CD4-positive, alpha-beta T cell treated with Interleukin-15 for 1 hour (primary cell): ENCODE measurements at places on chromosomes 2 and 18.

DNA sequence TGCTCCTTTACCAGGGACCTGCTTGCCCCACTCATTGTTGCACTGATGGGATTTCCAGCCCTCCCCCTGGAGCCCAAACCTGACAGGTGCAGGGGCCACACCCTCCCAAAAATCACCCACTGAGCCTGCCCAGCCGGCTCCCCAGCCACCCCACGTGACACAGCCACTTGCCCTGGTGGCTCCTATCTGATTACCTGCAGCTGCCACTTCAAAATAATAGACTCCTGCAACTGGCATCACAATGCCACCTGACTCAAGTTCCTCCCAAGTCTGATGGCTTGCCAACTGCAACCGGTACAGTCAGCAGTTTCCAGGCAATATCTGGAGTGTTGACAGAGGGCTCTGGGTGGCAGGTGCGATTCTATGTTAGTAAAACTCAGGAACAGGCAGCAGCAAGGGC, 66.2 kb downstream of the CRACDL start:
- no peak for DNase-seq

- DNase-seq: no peak
Observed at GRCh38 chr18:74831571-74832250, 234.0 kb downstream of the ZNF407 start.

- no peak for DNase-seq
Observed at GRCh38 chr2:178679891-178680290, 127.3 kb downstream of the TTN start.

GRCh38 chr2:86673986-86674670, 46.0 kb upstream of the RMND5A start:
- no peak for DNase-seq

- DNase-seq: no peak
Observed at GRCh38 chr2:96898641-96899412, 28.9 kb upstream of the SEMA4C start.

GRCh38 chr18:63040788-63041410, 278.7 kb downstream of the BCL2 start:
- no peak for DNase-seq

GRCh38 chr2:148306027-148306426, 285.1 kb downstream of the MBD5 start:
- no peak for DNase-seq

- no peak for DNase-seq
Observed at GRCh38 chr18:45384962-45385315, 230.3 kb upstream of the SLC14A2 start.

GRCh38 chr2:97749581-97749980, 36.2 kb downstream of the ZAP70 start:
- no peak for DNase-seq

GRCh38 chr2:16251511-16252225, 311.3 kb downstream of the MYCN start:
- no peak for DNase-seq

- no peak for DNase-seq
Observed at GRCh38 chr2:102498414-102498813, 25.4 kb downstream of the SLC9A4 start.

DNA sequence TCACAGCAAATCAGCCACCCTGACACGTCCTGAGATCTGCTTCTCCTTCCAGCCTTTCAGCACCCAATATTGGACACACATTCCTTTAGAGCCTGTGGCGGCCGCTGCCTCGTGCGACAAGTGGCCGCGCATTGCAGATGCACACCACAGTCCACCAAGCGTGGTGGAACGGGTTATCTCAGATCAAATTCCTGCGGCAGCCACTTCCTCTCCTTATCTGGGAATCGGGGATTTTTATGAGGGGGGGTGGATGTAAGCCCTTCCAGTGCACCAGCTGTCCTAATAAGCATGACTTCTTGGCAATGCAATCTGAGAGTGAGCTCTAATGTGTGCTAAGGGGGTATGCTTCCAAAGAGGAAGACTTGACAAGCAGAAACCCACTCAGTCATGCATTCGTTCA, 18.3 kb upstream of the BMP10 start:
- no peak for DNase-seq

DNA sequence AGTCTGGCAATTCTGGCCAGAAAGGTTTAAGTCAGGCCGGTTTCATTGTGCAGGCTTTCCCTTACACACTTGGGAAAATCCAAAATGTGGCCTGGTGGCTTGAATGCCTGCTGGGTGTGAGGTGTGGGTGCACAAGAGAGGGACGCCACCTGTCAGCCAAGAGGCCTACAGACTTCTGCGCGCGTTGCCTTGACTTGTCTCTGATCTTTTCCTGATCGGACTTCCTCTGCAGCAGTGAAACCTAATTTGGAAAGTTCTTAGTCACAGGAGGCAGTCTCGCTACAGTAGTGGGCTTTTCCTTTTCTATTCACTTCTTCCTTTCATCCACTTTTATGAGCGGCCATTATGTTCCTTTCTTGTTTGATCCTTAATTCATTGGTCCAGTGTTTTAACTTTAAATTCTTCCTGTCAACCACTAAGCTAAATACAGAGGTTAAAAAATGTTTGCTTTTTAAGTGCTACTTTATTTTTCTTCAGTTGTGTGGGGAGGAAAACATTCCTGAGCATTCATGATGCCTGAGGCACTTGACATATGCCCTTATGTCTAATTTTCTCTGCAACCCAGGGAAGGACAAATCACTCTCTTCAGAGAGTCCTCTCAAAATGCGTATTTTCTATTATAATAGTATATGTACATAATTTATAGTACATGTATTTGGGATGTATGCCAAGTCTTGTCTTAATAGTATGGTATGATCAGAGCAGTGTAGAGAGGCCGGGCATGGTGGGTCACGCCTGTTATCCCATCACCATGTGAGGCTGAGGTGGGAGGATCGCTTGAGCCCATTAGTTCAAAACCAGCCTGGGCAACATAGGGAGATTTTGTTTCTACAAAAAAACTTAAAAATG, 128.9 kb downstream of the WDSUB1 start:
- no peak for DNase-seq

- no peak for DNase-seq
Observed at GRCh38 chr2:170514140-170514539, 201.0 kb upstream of the SP5 start.

GRCh38 chr2:237700512-237701032, 73.2 kb downstream of the LRRFIP1 start:
- peak; percentile 88 for DNase-seq

GRCh38 chr2:207223051-207223450, 57.3 kb upstream of the KLF7 start:
- no peak for DNase-seq

DNA sequence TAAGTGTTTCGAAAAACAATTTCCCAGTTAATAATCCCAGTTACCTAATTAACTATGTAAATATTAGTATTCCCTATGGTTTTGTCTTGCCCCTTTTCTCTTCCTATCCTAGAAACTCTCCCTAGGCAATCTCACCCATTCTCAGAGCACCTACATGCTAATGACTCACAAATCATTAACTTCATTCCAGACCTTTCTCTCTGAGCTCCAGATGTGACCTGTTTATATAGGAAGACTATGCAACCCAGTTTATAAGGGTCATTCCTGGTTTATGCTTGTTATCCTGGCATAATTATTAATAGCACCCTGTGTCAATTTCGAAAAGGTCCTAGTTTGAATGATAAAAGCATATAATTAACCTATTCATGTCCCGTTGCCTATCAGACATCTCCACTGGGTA, 14.8 kb upstream of the SERTAD2 start:
- no peak for DNase-seq

GRCh38 chr18:25875551-25876240, 214.7 kb downstream of the SS18 start:
- no peak for DNase-seq

GRCh38 chr18:71809711-71810110, 734.4 kb downstream of the CBLN2 start:
- DNase-seq: no peak

DNA sequence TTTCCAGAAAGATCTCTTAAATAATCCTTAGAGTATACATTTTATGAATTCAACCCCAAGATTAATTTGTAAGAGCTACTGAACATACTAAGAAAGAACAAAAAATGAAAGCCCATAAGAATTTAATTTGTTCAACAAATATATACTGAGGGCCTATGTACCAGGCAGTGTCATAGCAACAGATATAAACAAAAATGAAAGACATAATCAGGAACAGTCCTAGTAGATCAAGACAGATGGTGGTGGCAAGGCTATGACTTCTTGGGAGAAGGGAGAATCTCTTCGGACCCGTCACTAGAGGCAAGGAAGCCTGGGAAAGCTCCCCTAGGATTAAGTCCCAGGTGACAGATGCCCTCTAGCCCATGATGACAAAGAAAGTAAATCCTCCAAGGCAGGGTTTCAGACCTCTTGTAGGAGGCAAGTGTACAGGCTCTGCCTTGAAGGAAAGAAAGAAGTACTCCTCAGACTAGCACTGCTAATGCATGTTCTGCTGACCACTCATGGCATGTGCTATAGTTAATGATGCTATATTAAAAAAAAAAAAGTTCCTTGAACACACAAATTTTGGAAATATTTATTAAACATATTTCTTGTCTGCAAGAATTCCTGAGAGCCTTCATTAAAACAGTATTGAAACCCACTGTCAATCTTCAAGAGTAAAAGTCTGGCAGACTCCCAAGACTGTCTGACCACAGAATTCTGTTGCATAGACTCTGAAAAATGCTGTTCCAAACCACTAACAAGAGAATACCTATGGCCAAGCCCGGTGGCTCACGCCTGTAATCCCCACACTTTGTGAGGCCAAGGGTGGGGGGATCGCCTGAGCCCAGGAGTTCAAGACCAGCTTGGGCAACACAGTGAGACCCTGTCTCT, 31.5 kb downstream of the NOL10 start:
- no peak for DNase-seq

DNA sequence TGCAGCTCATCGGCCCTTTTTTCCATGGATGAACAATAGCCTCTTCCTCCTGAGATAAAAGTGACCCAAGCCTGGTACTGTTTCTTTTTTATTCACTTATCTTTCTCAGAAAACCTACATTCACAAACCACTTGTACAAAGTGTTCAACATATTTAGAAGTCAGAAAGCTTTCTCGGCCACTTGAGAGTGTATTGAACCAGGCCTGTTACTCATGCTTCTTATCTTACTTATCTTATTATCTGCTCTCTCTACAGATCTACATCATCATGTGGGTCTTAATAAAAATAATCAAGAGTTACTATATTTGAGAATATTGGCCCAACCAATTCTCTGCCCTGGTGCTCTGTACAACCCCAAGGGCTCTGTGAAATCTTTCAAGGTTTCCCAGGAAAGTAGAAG, 242.1 kb downstream of the MREG start:
- DNase-seq: no peak

- no peak for DNase-seq
Observed at GRCh38 chr2:123468071-123468470, 557.0 kb upstream of the CNTNAP5 start.

DNA sequence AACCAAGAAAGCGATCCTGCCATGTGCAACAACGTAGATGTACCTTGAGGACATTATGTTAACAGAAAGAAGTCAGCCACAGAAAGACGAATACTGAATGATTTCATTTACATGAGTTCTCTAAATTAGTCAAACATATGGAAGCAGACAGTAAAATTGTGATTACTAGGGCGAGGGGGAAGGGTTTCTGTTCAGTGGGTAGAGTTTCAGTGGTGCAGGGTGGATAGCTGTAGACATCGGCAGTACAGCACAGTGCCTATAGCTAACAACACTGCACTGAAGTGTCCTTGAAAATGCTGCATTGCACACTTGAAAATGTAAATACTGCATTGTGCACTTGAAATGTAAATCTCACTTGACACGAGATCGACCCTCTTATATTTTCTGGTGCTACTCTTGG, 275.3 kb downstream of the GALR1 start:
- no peak for DNase-seq

GRCh38 chr2:85750587-85751575, 2.9 kb upstream of the ATOH8 start:
- peak; percentile 61 for DNase-seq

DNA sequence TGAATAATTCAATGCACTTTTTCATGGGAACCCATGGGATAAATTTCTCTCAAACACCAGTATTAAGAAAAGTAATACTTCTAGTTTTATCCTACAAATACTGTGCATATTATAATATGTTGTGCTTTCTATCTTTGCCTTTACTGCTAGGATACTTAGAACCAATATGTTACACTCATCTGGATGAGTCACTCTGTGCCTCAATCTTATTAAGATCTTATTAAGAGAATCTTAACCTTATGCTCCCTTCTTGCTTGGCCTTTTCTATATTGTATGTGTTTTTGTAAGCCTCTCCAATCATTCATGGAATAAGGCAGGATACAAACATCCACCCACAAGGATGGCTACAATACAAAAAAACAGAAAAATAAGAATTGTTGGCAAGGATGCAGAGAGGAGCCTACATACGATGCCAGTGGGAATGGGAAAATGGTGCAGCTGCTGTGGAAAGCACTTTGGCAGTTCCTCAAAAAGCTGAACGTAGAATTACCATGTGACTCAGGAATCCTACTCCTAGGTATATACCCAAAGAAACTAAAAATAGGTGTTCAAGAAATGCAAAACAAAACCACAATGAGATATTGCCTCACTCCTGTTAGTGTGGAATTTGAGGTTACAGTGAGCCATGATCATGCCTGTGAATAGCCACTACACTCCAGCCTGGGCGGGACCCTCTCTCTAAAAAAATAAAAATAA, 10.7 kb upstream of the TWSG1 start:
- no peak for DNase-seq

GRCh38 chr2:241798631-241799521, 10.1 kb upstream of the NEU4 start:
- no peak for DNase-seq

- no peak for DNase-seq
Observed at GRCh38 chr2:30677861-30678385, 129.3 kb downstream of the CAPN13 start.

- DNase-seq: peak; percentile 34
Observed at GRCh38 chr2:100730290-100730868, 89.6 kb upstream of the NPAS2 start.

DNA sequence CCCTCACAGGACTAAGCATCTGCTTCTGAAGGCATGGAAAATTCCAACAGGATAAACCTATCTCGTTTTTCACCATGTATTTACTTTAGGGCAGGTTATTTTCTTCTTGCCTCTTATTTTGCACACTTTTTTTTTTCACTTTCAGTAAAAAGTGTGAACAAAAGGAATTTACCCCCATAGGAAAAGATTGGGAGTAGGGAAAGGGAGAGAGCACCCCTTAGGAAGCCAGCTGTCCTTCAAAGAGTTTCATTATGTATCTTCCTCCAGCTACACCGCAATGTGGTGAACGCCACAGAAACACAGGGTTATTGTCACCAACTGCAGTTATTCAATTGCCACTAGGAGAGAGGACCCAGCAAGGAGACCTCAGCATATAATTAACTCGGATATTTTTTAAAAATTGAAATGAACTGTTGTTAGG, 286.2 kb upstream of the VRK2 start:
- no peak for DNase-seq

GRCh38 chr2:120779781-120780283, 44.2 kb downstream of the GLI2 start:
- no peak for DNase-seq

- no peak for DNase-seq
Observed at GRCh38 chr18:31830686-31831085, 70.0 kb upstream of the SLC25A52 start.

DNA sequence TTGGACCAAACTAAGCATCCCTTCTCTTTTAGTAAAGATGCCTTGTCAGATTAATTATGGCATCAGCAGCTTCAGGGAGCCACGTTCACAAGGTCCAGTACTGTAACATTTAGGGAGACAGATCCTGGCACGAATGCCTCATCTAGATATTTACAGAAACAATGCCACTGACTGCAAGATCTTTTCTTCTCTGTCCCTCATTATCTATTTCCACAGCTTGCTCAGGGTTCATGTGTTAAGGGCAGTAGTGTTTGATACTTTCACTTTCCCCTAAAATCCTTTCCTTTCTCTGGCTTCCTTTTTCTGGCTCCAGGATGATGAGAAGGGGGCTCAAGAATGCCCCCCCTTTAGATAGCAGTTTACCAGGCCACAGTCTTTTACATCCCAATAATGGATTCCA, 393.9 kb downstream of the BCL11A start:
- no peak for DNase-seq
